ENCODE measurements at places on chromosomes 12 and 14. TPM values are rescaled to one million over a fixed set of nuclear protein-coding genes. Genes with fewer than 3 reads are reported as not detected.

GRCh38 chr14:30389134-30389876 is 169.7 kb upstream of the G2E3 start:
- H3K27me3 ChIP-seq, result no peaks in the 10 kb centered on the region
- H3K36me3 ChIP-seq, result no peaks in the 10 kb centered on the region
- DNase-seq, result no peak
- H3K4me1 ChIP-seq, result no peaks in the 10 kb centered on the region

Gene RBM23
- 111 TPM for total RNA-seq

- no peak for DNase-seq
- no peak overlapping the region for H3K4me3 ChIP-seq
- no peak overlapping the region for H3K27ac ChIP-seq
These were observed 457.7 kb upstream of the PDE3A start for GRCh38 chr12:19910681-19911080.

GRCh38 chr12:51270951-51271518 is 820 bp upstream of the SMAGP start:
- DNase-seq, result no peak
- peaks cover 21% of the 10 kb centered on the region for H3K4me1 ChIP-seq
- H3K36me3 ChIP-seq, result no peaks in the 10 kb centered on the region
- H3K27ac ChIP-seq, result no peak overlapping the region

Gene PTMS
- 1.9 TPM for total RNA-seq

Gene MGST1
- total RNA-seq, result not detected

DNA sequence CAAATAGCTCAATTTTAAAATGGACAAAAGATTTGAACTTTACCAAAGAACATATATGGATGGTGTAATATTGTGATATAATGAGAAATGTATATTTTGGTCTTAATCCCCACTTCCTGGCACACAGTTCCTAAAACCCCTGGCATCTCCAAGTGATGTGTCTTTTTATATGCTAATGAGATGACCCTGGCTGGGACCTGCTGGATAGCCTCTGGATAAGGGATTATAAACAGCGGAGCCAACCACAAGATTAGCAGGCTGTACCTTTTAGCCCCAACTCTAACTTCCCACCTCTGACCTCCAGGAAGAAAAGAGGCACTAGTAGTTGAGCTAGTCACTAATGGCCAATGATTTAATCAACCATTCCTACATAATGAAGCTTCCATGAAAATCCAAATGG is 130.0 kb downstream of the DPF3 start:
- H3K4me3 ChIP-seq, result no peak overlapping the region
- no peak overlapping the region for H3K27ac ChIP-seq

GRCh38 chr12:24840046-24840800 is 108.7 kb downstream of the BCAT1 start:
- no peak overlapping the region for H3K4me3 ChIP-seq
- H3K27ac ChIP-seq, result no peak overlapping the region
- H3K36me3 ChIP-seq, result no peaks in the 10 kb centered on the region
- no peak for DNase-seq

DNA sequence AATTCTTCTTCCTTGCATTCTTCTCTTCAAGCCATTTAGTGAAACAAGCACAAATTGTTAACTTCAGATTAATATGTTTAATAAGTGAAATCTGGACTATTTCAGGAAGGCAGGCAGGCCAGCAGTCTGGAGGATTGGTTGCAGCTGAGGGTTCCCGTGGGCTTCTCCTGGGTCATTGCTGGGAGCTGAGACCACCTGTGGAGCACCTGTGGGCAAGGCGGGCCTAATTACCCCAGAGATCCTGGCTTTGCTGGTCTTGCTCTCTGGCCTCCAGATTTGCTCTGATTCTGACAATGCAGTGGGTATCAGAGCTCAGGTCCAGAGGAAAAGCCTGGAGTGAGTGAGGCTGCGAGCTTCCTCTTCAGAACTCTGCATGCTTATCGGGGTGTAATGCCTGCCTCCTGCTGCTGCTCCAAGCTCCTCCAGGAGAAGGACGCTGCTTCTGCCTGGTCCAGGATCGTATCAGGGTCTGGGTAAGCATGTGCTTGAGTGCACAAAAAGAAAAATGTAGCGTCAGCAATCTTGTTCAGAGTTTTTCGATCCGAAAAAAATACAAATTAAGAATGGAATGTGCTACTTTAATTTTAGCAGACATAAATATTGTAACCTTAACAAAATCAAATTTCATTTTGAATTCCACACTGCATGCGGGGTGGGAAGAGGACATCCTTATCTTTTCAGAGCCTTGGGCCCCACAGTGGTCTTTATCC is 93.8 kb downstream of the TMEM30B start:
- H3K27ac ChIP-seq, result no peak overlapping the region
- H3K27me3 ChIP-seq, result peaks cover 27% of the 10 kb centered on the region
- DNase-seq, result no peak

- peaks cover 20% of the 10 kb centered on the region for H3K36me3 ChIP-seq
- H3K27me3 ChIP-seq, result no peaks in the 10 kb centered on the region
- peaks cover 31% of the 10 kb centered on the region for H3K4me1 ChIP-seq
- no peak overlapping the region for H3K27ac ChIP-seq
These were observed 17.1 kb upstream of the NEK9 start for GRCh38 chr14:75143761-75144527.

GRCh38 chr14:94045563-94046345 is 19.6 kb downstream of the OTUB2 start:
- H3K4me3 ChIP-seq, result no peak overlapping the region
- no peak for DNase-seq
- no peak overlapping the region for H3K27ac ChIP-seq
- H3K36me3 ChIP-seq, result peaks cover 64% of the 10 kb centered on the region
- no peaks in the 10 kb centered on the region for H3K27me3 ChIP-seq

- no peak overlapping the region for H3K27ac ChIP-seq
- H3K36me3 ChIP-seq, result peaks cover 39% of the 10 kb centered on the region
- no peak for DNase-seq
- no peak overlapping the region for H3K4me3 ChIP-seq
- no peaks in the 10 kb centered on the region for H3K27me3 ChIP-seq
- peaks cover 25% of the 10 kb centered on the region for H3K4me1 ChIP-seq
These were observed 7.9 kb downstream of the DYNC1H1 start for GRCh38 chr14:101972126-101972866.

Data from CD4-positive, alpha-beta T cell (primary cell).